ENCODE measurements at places on chromosomes 11 and 22.

GRCh38 chr22:49522582-49523373 lies 304.9 kb downstream of the BRD1 start:
- DNase-seq, result no peak

- no peak for DNase-seq
These were observed 1.1 kb upstream of the DBX1 start for GRCh38 chr11:20161230-20161918.

DNA sequence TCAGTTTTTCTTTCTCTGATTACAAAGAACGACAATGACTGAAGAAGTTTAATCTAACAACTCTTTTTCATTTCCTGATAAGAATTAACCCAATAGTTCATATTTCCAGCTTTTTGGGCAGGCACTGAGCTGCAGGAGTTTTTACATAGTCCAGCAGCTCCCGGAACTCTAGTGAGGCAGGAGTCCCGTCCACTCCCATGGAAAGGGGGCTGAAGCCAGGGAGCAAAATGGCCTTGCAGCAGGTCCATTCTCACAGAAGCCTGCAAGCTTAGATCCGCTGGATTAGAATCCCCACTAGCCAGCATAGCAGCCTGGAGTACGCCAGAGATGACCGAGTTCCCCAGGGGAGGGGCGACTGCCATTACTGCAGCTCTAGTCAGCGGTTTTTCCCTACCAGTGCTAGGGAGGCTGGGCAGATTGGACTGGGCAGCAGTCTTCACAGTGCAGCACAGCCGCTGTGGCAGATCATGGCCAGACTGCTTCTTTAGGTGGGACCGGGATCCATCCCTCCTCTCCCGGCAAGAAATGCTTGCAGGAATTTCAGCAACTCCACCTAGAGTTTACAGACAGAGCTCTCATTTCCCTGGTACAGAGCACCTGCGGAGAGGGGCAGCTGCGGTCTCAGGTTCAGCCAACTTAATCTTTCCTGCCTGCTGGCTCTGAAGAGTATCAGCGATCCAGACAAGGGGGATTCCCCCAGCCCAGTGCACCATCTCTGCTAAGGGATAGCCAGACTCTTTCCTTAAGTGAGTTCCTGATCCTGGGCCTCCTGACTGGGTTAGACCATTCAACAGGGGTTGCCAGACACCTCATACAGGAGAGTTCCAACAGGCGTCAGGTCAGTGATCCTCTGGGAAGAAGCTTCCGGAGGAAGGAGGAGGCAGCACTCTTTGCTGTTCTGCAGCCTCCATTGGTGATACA lies 742 bp upstream of the CASP4 start:
- DNase-seq, result no peak

DNA sequence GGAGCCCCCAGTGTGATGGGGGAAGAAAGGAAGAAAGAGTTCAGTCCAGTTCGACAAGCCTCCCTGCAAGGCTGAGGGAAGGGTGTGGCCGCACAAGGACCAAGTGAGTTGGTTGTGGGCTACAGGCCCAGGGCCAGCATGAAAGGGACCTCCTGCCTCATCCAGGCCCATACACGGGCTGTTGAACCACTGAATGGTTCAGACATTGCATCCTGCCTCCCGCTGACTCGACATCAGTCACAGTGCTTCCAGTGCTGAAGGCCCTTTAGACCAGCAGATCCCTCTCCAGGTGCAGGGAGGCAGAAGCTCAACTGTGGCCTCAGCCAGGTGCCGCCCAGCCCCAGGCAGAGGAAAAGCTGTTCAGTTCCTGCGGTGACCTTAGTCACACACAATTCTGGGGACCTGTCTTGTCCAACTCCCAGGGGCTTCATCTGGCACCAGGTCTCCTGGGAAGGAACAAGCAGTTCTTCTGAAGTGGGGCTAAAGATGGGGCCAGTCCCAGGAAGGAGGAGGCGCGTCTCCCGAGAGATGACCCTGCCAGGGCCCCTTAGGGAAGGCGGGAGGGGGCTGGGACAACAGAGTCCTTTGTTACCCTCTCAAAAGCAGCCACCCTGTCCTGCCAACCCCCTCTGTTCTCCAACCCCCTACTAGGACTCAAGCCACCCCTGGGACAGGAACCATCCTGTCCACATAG lies 6.6 kb downstream of the ARRB1 start:
- no peak for DNase-seq

GRCh38 chr11:87063982-87064381 lies 26.2 kb downstream of the TMEM135 start:
- no peak for DNase-seq

DNA sequence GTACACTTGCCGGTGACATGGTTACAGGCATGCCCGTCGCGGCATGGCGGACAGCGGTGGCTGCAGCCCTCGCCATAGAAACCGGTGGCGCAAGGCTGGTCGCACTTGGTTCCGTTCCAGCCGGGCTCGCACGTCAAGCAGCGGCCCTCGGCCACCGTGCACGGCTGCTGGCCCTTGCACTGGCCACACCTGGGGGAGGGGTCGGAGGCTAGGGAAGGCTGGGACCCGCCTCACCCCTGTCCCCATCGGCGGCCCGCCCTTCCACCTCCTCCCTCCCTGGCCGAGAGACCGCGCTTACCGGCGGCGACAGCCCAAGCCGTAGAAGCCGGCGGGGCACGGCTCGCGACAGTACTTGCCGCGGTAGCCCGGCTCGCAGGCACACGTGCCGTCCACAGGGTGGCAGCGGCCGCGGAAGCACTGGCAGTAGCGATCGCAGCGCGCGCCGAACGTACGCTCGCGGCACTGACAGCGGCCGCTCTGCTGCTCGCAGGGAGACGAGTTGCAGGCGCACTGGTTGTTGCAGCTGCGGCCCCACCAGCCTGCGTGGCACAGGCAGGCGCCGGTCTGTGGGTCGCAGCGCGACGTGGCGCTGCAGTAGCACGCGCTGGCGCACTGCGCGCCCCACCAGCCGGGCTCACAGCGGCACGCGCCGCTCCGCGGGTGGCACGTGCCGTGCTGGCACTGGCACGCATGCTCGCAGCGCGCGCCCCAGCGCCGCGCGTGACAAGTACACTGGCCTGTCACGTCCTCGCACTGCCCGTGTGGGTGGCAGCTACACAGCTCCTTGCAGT lies 6.7 kb downstream of the SCARF2 start:
- DNase-seq, result peak; percentile 31

DNA sequence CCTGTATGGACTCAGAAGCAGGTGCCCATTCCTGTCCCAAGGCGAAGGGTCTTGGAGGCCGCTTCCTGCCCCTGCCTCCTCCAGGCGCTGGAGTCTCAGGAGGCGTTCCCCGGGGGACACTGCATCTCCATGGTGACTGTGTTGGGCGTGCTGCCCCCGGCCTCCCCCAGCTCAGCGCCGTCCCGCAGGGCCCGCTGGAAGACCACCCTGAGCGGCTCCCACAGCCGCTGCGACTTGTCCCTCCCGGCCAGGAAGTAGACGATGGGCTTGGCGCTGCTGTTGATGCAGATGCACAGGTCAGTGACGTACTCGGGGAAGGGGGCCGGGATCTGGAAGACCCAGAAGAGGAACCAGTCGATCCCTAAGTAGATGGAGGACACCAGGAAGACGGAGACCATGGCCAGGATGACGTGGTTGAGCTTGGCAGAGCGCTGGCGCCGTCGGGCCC lies 7.8 kb downstream of the MRGPRF start:
- no peak for DNase-seq

GRCh38 chr11:86802601-86803051 lies 2.3 kb downstream of the PRSS23 start:
- DNase-seq, result no peak

- DNase-seq, result no peak
These were observed 3.8 kb downstream of the ROBO4 start for GRCh38 chr11:124893781-124894401.

DNA sequence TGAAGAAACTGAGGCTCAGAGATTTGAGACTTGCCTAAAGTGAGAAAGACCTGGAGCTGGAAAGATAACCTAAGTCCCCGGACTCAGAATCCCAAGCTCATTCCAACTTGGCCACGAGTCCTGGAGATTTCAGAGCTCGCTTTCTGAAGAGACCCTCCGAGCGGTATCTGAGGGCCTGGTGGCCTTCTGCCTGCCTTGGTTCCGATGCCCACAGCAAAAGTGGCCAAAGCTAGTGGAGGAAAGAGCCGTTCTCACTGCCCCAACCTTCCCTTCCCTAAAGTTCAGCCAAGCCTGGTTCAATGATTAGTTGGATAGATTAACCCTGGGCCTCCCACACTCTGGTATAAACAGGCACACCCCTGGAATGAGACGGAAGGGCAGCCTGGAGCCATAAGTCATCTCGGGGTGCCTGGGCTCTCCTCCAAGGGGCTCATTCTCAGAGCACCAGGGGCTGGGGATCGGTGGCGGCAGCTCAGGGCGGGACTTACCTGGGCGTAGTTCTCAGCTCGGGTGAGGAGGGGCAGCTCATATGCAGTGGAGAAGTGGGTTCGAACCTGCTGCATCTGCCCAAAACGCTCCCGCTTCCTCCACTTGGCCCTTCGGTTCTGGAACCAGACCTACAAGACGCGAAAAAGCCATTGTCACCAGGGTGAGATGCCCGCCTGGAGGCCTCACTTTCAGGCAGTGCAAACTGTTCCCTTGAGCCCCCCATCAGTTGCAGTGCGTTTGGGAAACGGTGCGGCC lies 42.8 kb downstream of the ALX4 start:
- no peak for DNase-seq

- no peak for DNase-seq
These were observed 15.1 kb upstream of the RGL4 start for GRCh38 chr22:23675502-23676415.

DNA sequence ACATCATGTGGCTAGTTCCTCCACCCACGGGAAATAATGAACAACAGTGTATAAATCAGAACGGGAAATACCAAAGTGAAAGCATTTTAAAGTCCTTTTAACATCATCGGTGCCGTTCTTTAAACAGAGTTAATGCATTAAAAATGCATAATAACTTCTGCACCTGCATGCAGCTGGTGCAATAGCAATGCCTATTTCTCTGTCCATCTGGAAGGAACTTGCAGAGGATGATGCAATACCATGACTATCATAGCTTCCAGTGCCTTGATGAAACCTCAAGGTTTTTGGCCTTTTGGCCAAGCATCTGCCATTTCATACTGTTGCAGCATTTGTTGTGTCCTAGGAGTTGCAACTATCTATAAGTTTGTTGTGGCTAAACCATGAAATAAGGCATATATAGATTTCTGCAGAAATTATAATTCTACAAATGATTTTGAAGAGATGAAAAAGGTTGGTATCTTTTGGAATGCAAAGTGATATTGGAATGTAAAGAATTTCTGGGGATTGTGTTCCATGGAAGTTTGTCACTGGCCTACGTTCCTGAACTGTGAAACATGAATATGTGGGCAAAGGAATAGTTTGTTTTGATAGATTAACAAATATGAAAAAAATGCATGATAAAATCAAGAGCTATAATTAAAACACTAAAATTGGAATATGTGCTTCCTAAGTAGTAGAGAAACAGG lies 9.8 kb upstream of the EIF3F start:
- DNase-seq, result no peak

DNA sequence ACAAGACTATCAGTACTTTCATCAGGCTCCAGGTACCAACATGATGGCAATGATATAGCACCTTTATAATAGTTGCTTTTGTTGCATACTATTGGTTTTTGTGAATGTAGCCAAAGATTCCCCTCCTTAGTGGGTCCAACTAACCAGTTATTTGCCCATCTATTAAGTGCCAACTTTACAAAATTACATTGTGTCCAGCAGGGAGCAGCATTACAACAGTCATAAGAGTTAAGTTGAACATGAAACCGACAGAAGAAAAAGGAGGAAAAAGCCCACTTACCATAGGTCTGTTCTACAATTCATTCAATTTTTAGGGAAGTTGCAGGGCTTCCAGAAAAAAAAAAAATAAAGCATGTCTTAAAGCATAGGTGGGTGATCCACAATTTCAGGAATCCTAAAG lies 21.6 kb downstream of the IMMP1L start:
- DNase-seq, result no peak

DNA sequence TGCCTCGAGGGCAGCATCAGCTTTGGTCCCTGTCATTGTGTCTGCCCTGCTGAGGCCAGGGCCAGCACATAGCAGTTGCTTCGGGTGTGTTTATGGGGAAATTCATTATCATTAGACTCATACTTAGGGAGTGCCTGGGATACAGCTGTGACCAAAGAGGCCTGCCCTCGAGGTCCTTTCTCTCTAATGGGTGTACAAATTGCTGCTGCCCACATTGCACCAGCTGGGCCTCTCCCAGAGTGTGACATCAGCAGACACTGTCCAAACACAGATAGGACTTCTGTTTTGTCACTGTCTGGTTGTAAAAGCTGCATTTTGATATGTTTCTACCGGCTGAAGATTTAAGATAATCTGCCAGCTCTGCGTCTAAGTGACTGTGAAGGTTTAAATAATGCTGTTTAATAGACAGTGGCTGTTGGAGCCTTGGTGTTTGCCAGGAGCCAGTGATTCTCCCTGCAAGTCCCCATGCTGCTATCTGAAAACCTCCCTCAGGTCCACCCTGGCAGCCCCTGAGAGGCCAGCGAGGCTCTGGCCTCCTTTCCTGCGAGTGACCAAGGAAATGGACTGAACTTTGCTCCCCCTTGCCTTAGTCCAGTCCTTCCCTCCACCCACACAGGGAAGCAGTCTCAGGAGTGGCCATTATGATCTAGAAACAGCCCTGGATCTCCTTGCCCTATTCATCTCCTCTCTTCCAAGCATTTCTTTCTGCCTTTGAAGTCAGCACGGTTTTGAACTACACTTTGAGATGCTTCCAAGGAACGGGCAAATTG lies 505.2 kb downstream of the TBC1D22A start:
- DNase-seq, result no peak

DNA sequence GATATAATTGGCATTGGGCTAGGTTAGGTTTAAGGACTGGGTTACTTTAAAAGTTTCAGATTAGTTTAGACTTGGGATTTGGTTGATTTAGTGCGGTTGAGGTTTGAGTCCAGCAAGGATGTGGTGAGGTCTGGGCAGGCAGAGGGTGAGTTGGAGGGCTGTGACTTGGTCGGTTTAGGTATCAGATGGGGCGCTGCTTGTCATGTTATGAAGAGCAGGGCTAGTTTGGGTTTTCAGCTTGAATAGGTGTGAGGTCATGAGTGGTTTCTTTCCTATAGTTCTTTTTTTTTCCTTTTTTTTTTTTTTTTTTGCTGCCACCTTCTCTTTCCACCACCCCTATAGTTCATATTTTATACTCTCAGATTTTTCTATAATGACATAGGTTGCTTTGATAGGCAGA lies 4.8 kb downstream of the CLCF1 start:
- DNase-seq, result no peak

GRCh38 chr11:124380585-124380984 lies 3.7 kb downstream of the OR8B2 start:
- DNase-seq, result no peak

- no peak for DNase-seq
These were observed 961 bp downstream of the SUSD2 start for GRCh38 chr22:24181996-24182899.

DNA sequence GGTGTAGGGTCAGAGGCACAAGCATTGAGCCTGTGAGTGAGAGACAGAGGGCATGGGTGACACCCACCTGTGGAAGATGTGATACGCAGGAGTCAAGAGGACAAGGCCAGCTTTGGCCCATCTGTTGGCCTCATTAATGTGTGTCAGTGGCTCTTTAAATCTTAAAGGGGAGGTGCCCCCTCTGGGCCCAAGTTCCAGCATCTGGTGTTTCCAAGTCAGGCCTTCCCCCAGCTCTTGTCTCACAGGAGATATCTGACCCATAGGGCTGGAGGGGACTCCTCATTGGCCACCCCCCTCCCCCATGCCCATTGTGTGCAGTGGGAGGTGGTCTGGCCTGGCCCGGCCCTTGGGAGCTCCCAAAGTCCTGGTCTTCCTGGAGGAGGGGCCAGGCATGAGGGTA lies 8.9 kb downstream of the KCNK7 start:
- no peak for DNase-seq
